Pulmonary artery endothelial cell (primary cell): ENCODE measurements at places on chromosomes 16 and 17. TPM values are rescaled to one million over a fixed set of nuclear protein-coding genes. Genes with fewer than 3 reads are reported as not detected.

PERCC1 gene
- not detected in 2 replicates for total RNA-seq

FN3K gene
- total RNA-seq = 4.2 and 5.3 TPM in 2 replicates

RASD1 gene
- 9.2 and 14.7 TPM in 2 replicates for total RNA-seq

GAS7 gene
- total RNA-seq = not detected in 2 replicates

SERPINF2 gene
- not detected in 2 replicates for total RNA-seq

CACNG1 gene
- not detected in 2 replicates for total RNA-seq

GAS2L2 gene
- total RNA-seq = not detected in 2 replicates

ICAM2 gene
- total RNA-seq = 668 and 680 TPM in 2 replicates

ADAM11 gene
- 0.07 and 0.25 TPM in 2 replicates for total RNA-seq

CPHXL2 gene
- not detected in 2 replicates for total RNA-seq

CDH5 gene
- 512 and 580 TPM in 2 replicates for total RNA-seq

MAP2K6 gene
- 2.0 and 5.2 TPM in 2 replicates for total RNA-seq

PLA2G10 gene
- total RNA-seq = not detected in 2 replicates

ANKFN1 gene
- total RNA-seq = 0.42 and 1.5 TPM in 2 replicates

DHRS7C gene
- total RNA-seq = not detected in 2 replicates

SLC5A2 gene
- not detected in 2 replicates for total RNA-seq

LPO gene
- not detected in 2 replicates for total RNA-seq

TPSD1 gene
- not detected in 2 replicates for total RNA-seq
